ENCODE measurements at places on chromosomes 4 and X.

GRCh38 chr4:2791518-2792395 is 1.1 kb upstream of the SH3BP2 start:
- no peak for DNase-seq

- DNase-seq: no peak
These were observed 238.4 kb downstream of the SNCA start for GRCh38 chr4:89598602-89599001.

- no peak for DNase-seq
These were observed 4.7 kb downstream of the SLIT2 start for GRCh38 chr4:20256381-20256881.

- DNase-seq: no peak
These were observed 44.2 kb downstream of the CCNI start for GRCh38 chr4:77031544-77031943.

DNA sequence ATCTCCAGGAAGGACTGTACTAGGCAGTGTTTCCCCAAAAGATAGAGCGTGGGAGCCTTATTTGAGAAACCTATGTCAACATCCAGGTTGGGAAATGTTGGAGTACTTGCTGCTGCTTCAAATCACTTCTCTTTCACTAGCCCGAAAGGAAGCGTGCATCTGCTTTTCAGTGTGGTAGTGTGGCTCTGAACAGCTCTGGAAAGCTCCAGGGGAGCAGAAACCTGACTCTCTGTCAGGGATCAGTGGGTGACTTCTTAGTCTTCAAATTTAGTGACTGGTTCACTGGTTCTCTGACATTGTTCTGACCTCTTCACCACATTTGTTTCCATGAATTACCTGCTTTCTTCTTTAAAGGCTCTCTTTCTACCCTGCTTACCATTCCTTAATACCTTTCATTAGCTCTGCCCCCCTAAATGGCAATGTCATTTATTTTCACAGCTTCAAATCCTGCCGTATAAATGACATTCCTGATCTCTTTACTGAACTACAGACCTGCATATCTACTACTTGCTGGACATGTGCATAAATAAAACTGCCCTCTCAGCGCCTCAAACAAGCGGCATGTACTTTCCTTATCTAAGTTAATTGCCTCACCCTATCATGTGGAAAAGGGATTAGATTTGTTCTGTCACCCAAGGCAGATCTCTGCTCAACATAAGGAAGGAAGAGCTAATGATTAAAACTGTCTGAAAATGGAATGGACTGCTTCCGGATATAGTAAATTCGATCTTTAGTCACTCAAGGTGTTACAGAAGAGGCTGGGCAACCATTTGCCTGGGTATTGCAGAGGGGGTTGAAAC is 37.0 kb downstream of the DLG3 start:
- no peak for DNase-seq

DNA sequence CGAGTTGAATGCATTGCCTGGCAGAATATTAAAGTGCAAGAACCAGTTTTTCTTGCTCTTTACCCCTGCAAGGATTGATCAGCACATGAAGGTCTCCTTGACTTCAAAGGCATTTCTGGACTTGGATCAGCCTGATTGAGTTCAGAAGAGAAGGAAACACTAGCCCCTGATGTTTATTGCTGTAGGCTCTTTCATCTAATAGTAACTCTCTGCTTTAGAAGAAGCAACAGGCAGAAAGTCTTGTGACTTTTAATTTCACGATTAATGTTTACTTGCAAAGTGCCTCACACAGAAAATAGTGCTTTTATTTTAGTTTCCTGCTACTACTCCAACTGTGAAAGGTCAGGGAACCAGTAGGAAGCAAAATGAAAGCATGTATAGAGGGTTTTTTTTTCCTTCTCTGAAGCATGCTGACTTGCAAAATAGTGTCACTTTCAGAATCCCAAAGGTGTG is 69.1 kb downstream of the PCDH7 start:
- DNase-seq: no peak

GRCh38 chrX:16312761-16313623 is 145.7 kb downstream of the MAGEB17 start:
- DNase-seq: no peak

DNA sequence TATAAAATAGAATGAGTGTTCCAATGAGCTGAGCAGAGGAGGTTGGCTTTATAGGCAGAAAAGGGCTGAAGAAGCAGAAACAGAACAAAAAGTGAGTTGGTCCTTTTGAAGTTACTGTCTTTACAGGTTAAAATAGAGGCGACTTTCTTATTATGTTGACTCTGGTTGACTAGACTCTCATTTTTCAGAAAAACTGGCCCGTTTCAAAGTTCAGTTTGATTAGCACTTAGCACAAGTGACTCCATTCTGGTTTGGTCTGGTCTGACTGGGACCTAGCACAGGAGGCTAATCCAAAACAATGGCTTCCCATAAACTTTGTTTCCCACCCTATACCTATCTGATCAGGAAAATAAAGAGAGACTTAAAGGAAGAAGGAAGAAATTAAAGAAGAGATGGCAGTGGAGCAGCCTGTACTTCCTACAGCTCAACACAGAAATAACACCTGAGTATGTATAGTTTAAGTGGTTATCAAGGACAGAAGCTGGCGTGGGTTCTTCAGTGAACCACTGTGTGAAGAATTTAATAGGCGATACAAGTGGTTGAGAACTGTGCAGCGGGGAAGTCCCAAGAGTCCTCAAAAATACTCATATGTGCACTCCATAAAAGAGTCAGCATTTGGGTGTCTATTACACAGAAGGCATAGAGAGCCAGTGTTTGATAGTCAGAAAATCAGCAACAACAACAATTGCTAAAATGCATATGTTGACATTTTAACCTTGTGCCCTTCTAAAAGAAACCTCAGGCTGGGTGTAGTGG is 554.8 kb upstream of the HTR2C start:
- no peak for DNase-seq

GRCh38 chrX:120213438-120214265 is 37.0 kb upstream of the ZBTB33 start:
- peak; percentile 18 for DNase-seq

- DNase-seq: no peak
These were observed 728.5 kb upstream of the NDST4 start for GRCh38 chr4:115841871-115842270.

DNA sequence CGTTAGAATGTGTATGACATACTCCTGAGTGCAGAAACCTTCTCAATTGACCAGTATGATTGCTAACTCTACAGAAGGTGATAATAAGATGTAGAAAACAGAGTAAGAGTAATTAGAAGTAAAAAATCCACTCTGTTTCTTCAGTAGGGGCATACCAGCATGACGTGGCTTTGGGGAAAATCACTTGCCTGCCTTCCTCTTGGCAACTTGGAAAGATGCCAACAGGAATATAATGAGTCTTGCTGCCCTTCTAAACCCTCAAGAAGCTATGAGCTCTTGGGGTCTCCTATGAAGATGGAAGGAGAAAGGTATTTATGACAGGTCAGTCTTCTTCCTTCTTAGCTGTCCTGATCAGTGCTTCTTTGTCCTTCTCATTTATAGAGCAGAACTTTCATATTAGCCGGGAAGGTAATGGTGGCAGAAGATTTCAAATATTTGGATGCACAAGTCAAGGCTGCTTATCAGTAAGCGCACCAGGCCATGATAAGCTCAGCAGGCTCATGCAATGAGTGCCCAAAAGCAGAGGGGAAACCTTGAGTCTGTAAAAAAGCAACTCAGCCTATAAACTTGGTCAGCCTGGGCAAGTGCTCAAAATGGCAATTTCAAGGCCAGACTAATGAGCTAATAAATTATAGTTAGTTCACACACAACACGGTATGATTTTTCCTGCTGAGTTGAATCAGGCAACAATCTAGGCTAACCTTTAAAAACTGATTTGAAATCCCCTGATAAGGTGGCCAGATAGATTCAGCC is 69.7 kb upstream of the PPARGC1A start:
- DNase-seq: no peak

GRCh38 chr4:182142176-182143085 is 100.8 kb upstream of the TENM3 start:
- no peak for DNase-seq

GRCh38 chrX:54045563-54046228 is 1.4 kb upstream of the PHF8 start:
- no peak for DNase-seq
